Activated T-cell treated with anti-CD3 and anti-CD28 coated beads, Interleukin-2, amount 50 U/mL, for 48 hours (primary cell): ENCODE measurements at places on chromosomes 1 and 21.

- DNase-seq = no peak
These were observed 502.7 kb downstream of the NUF2 start for GRCh38 chr1:163824490-163824889.

- no peak for DNase-seq
These were observed 7.4 kb downstream of the ERRFI1 start for GRCh38 chr1:8018492-8019228.

- DNase-seq = no peak
These were observed 43.6 kb upstream of the DPH5 start for GRCh38 chr1:101069158-101069557.

DNA sequence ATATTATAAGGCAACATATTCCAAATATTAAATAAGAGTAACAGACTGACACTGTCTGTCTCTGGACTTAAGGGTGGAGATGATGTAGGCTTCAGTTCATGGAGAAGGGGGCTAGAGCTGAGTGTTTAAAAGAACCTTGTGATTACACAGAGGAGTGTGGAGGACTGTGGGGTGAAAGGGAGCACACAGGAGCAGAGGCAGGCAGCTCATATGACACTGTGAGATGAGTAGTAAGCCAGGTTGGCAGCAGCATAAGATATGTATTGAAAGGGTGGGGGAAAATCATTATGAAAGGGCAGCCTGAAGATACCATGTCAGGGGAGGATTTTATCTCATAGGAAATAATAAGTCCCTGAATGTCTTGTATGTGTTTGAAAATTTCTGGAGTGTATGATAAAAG is 104.5 kb downstream of the AK5 start:
- no peak for DNase-seq

DNA sequence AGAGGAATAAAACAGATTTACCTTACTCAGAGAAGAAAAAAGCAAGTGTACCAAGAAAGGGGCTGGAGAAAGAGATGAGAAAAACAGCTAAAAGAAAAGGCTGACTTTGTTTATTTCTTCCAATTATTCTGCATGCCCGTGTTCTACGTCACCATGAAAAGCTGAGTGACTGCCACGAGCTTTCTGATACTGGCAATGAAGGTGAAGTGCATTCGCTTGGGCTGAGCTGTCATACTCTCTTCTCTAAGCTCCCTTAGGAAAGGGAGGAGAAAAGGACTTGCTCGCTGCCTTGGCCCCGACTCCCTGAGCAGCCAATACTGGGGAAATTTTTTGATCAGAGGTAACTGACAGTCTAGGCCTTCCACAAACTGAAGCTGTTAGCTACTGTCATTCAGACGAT is 105.4 kb downstream of the SMYD2 start:
- no peak for DNase-seq

GRCh38 chr21:44401386-44402160 is 48.2 kb downstream of the TRPM2 start:
- DNase-seq = no peak

GRCh38 chr21:15433091-15433490 is 296.7 kb upstream of the USP25 start:
- DNase-seq = no peak

GRCh38 chr1:35475356-35475755 is 81.8 kb downstream of the KIAA0319L start:
- DNase-seq = no peak

DNA sequence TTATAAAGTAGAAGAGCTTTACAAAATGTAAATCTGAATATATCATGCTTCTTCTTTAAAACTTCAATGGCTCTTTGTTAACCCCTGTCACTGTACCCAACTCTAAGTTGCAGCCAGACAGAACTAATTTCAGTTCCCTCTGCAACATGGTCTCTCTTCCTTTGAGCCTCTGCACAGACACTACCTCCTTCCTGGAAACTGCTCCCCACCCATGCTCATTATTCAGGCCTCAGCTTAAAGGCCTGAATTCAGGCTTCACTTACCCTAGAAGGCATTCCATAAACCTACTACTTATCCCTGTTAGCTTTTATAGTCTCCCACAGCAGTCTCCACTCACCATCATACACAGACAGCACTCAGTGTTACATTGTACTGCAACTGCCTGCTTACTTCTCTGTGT is 2.6 kb upstream of the EEIG2 start:
- DNase-seq = no peak

DNA sequence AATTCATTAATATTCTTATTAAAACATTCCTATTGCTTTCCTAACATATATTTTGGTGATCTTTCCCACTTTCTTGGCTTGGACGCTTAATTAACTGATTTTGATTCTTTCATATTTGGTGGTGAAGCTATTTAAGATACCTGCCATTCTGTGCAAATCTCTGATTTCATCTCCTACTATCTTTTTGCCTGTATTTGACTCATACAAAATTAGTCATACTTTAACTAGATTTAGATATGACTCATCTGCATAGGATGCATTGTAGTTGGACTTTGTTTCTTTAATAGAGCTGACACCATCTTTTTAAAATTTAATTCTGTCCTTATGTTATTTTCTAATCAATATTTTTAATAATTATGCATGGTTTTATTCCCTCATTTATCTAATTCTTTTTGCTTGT is 93.8 kb upstream of the PLPPR4 start:
- DNase-seq = no peak

- peak; percentile 22 for DNase-seq
These were observed 160.5 kb downstream of the LTN1 start for GRCh38 chr21:28832013-28832714.

- no peak for DNase-seq
These were observed 19.8 kb downstream of the LMO4 start for GRCh38 chr1:87348341-87349019.

GRCh38 chr1:64098436-64098835 is 105.0 kb upstream of the UBE2U start:
- DNase-seq = no peak

DNA sequence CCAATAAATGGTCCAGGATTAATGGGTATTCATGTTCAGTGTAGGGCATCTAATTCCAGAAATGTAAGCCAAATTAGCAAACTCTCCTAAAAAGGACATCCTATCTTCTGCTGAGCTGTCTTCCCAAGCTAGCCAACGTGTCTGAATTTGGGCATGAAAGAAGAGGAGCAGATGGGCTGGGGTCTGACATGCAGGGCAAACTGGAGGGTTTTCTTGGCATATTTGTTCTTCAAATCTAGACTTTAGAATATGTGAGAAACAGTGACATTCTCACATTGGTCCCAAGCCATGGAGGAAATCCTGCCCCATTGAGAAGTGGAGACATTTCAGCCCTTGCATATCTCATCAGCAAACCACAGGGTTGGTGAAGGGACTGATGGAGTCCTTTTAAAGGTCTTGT is 67.2 kb downstream of the LRIG2 start:
- DNase-seq = no peak

GRCh38 chr1:17170571-17170970 is 34.4 kb upstream of the PADI1 start:
- no peak for DNase-seq

DNA sequence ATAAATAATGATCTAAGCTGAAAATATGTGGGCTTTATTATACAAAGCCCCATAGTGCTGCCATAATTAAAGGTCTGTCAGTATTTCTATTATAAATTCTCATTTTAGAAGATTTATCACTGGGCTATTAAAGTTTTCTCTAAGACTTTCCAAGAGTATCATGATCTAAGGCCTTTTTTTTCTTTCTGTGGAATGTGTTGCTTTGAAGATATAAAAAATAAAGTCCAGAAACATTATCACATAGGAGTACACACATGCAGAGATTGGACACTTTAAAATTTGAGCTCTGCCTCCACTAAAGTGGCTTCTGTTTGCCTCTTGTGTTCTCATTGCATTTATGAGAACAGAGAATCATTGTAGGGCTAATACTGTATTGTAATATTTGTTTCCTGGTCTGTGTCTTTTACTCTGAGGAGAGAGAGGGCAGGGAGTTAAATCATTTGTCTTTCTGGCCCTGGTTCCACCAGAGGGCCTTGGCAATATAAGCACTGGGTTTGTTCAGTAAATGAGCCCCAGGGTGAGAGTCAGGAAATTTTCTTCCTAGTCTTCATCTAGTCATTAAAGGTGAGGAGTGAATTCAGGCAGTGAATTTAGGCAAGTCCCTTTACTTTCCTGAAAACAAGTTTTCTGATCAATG is 70.2 kb downstream of the NFIA start:
- DNase-seq = no peak

- no peak for DNase-seq
These were observed 237.9 kb upstream of the PBX1 start for GRCh38 chr1:164320790-164321731.

GRCh38 chr1:193221651-193222050 is 35.2 kb upstream of the B3GALT2 start:
- DNase-seq = no peak
